ENCODE measurements at places on chromosomes 5 and 9. TPM values are rescaled to one million over a fixed set of nuclear protein-coding genes. Genes with fewer than 3 reads are reported as not detected.

PLAC8L1 gene
- not detected for total RNA-seq

DNA sequence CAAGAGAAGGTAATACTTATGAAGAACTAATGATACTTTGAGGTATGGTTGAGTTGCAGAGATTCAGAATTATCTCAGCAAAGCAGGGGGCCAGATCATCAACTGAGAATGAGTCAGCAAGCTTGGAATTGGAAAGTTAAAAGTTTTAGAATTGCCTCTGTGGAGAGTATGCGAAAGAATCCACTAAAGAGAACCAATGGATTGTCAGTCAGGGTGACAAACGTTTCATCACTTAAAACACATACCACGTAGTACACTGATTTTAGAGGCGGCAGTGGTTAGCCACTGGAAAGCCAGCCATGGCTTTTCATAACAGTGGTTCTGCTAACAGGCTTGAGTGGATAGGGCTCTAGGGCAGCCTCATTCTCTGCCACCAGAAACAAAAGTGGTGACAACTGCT, 30.7 kb downstream of the AOPEP start:
- peak; percentile 76 for DNase-seq

GRCh38 chr5:88671505-88672499, 211.2 kb downstream of the MEF2C start:
- no peak for DNase-seq

GRCh38 chr5:107855171-107855570, 184.4 kb upstream of the EFNA5 start:
- no peak for DNase-seq

DNA sequence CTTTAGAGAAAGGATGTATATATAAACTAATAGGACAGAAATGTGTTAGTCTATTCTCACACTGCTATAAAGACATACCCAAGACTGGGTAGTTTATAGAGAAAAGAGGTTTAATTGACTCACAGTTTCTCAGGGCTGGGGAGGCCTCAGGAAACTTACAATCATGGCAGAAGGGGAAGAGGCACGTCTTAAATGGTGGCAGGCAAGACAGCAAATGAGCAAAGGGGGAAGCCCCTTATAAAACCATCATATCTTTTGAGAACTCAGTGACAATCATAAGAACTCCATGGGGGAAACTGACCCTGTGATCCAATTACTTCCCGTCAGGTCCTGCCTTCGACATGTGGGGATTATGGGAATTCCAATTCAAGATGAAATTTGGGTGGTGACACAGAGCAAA, 8.8 kb upstream of the RICTOR start:
- DNase-seq = no peak

- no peak for DNase-seq
Measured at GRCh38 chr9:134937164-134937555, 19.4 kb upstream of the FCN1 start.

DNA sequence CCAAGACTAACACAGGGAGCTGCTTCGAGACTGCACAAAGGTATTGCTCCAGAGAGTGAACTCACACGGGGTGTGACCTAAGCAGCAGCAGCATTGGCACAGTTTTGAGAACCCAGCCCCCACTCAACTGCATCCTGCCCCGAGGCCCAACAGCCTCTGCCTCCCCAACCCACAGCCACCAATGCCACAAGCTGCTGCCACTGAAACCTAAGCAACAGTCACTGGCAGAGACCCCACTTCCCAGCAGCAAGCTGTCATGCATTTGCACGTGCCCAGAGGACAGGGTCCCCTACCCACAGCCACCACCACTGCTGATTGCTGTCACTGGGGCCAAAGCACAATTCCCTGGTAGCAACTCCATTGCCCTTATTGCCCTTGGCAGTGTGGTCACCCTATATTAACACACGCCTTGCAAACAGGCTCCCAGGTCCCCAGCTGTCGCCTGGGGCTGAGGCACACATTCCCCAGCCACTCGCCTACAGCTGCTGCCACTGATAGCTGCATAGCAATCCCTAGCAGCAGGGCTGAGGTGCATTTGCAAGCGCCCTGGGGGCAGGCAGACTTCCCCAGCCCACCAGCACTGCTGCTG, 141.0 kb downstream of the AGTPBP1 start:
- no peak for DNase-seq

DNA sequence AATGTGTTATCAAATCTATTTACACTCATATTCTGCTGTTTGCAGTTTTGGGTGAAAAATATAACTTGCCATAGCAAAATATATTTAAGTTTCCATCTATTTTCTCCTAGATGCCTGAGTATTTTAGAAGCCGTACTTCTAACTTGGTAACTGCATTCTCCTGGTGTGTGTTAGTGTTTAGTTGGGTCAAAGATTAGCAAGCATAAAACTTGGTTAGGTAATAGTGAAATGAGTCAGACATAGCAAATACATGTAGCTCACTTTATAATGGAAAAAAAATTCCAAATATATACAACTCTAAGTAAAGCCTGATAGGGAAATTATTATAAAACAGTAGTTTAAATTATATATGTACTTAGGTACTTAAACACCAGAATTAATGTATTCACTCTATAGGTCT, 640.7 kb upstream of the ST8SIA4 start:
- DNase-seq = no peak

GRCh38 chr5:66646570-66646969, 50.4 kb downstream of the MAST4 start:
- no peak for DNase-seq
